ENCODE measurements at places on chromosomes 7 and 10.

DNA sequence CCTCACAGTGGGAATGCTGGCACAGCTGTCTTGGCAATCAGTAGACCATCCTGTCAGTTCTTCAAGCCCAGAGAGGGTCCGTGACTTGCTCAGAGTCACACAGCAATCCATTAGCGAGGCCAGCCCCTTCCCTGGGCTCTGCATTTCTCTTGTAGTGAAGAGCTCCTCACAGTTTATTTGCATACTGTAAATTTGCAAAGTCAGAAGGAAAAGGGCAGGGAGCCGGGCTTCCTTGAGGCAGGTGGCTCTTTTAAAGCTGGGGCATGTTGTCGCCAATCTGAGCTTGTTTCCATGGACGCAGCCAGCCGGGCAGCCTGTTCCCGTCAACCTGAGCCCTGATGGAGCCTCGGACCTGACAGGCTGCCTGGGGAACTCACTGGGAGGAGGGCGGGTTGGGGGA, 123.4 kb downstream of the CUX1 start:
- no peak for DNase-seq

- no peak for DNase-seq
Observed at GRCh38 chr10:128377988-128378387, 251.8 kb upstream of the MKI67 start.

- DNase-seq, result no peak
Observed at GRCh38 chr7:80885757-80886156, 33.1 kb downstream of the SEMA3C start.

- DNase-seq, result no peak
Observed at GRCh38 chr7:28573059-28573553, 160.8 kb downstream of the CREB5 start.

- no peak for DNase-seq
Observed at GRCh38 chr7:29304756-29305155, 110.2 kb downstream of the CHN2 start.

DNA sequence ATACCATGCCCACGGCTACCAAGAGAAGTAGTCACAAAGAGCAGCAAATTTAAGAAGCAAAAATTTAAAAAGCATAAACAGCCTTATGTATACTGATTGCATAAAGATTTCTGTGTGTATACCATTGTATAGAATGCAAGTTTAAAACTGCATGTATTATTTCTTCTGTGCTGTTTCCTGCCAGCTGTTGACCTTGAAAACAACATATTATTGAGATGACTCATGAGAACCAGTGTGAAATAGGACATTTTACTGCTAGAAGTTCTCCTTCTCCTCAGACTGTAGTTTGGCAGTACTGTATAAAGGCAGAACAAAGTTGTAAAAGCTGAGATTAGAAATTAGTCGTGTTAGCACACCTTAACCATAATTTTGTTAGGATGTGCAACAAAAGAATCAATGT, 42.3 kb upstream of the SGCE start:
- no peak for DNase-seq

- no peak for DNase-seq
Observed at GRCh38 chr10:71985542-71986250, 21.5 kb downstream of the CHST3 start.

DNA sequence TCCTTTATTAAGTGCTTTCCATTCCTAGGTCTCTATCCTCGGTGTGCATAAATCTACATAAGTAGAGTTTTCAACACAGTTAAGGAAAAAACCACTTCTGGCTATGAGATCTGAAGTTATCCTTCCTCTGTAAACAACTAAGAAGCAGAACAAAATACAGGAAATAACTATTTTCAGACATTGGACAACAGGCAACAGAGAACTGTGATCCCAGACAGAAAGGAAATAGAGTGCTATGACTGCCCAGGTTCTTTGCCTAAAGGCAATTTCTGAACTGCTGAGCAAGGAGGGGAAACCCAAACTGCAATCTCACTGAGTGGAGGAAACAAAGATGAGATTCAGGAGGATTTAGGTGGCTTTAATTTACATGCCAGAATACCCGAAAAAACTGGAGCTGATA, 285.4 kb downstream of the SNX13 start:
- DNase-seq, result no peak

DNA sequence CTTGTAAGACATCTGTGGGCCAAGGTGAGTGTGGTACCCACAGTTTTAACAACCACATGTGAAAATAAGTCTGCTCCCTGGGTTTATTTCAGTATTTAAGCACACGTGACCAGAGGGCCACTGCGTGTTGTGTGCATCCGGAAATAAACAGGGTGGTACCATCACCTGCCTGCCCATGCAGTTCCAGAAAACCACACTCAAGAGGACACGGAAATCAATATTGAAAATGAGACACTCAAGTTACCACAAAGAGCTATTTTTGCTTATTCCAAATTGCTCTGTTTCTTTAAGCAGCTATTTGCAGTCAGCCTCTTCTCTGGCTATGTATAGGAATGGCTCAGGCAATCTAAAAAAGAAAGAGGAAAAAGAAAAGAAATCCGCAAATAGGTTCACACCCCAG, 71.8 kb upstream of the LOXL4 start:
- DNase-seq, result no peak

GRCh38 chr7:138607216-138608126, 93.7 kb downstream of the SVOPL start:
- DNase-seq, result no peak

DNA sequence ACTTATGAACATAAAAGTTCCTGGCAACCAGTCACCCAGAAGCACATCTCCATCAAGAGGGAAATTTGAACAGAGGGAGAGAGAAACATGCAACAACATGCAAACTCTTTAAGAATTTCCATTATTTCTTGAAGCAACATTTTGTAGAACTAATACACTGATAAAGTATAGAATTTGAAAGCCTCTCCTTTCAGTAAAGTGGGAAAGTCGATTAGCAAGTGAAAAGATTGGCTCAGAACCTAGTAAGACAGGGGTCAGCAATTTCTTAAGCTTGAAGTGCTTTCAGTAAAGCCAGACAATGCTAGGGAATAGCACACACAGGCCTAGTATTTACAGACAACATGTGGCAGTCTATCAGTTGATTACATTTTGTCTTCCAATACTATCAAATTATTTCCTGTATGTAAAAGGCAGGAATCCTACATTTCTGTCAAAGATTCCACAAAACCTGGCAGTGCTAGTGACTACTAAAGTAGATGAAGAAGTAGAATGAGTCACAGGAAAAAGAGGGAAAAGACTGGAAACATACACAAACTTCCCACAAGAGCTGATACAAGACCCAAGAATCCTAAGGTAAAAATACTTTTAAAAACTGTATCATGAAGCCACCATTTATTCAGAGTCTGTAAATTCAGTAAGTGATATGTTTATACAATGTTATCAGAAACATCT, 25.2 kb downstream of the DNAJC1 start:
- no peak for DNase-seq

DNA sequence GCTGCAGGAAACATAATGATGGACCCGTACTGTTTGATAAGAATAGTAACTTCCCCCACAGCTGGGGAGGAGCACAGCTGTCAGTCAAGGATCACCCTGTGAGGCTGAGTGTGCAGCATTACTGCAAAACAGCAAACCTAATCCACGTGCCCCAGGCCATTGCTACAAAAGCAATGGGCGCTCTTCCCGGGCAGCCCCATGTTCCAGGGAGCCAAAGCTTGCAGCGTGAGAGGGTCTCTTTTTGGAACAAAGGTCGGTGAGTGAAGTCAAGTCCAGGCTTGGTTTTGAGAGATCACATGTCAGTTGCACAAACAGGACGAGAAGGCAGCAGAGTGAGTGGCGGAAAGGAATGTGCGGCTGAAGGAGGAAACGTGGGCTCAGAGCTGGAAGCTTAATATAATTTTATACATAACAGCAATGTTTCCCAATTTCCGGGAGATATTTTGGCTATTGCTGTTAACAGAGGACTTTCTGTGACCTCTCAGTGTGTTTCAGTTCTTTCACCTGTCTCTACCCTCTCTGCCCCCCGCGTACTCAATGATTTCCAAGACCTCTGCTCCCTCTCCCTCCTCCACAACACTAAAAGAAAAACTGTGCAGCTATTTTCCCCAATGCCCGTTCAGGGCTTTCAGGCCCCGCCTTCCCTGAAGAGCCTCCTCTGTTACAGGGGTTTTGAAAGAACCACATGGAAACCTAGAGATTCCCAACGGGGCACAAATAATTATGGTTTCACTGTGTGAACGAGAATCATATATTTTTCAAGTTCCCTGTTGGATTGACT, 128.9 kb downstream of the MTPAP start:
- no peak for DNase-seq

DNA sequence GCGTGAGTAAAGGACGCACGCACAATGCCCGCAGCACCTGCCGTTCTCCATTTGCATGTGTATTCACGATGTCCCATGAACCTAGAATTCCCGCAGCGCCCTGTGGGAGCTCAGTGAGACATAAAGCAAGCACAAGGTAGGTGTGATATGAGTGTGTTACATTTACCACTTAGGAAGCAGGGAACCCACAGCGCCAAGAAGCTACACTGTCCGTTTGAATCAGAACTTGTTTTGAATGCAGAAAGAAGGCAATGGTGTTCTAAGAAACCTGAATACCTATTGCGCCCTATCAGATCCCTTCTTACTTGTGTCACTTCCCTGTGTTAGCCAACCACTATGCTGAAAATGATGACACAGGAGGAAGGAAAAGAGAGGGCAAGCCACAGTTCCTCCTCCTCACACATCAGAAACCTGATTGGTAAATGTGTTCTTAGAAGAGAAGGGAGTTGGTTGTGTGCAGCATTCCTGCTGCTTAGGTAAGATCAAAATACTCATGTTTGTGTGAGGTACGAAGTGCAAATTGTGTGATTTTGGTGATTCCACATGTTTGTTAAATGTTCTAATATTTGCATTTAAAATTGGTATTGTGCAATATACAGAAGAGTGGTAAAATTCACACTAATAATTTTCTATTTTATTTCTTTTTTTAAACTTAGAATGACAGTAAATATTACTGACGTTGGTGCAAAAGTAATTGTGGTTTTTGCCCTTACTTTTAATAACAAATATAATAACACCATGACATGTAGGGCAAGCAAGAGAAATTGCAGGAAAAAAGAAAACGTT, 185.4 kb downstream of the SEC23IP start:
- DNase-seq, result no peak

- no peak for DNase-seq
Observed at GRCh38 chr7:69126896-69127479, 471.3 kb upstream of the AUTS2 start.

GRCh38 chr10:118853916-118854315, 99.1 kb upstream of the CACUL1 start:
- no peak for DNase-seq

GRCh38 chr7:116340943-116341907, 130.9 kb downstream of the TES start:
- no peak for DNase-seq

DNA sequence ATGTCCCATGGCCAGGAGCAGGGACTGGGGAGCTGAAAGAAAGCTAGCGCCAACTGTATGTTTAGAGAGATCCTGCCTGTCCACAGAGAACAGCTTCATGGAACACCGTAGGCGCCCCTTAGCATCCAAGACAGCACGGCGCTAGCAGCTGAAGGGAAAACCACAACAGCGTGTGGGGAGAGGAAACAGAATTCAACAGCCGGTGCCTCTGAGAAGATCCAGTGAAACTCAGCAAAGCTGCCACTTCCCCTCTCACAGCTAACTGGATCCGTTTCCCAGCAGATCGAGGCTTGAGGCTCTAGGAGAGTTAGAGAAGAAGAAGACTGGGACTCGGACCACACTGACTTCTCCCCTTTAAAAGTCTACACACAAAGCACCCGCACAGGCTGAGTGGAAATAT, 145.0 kb downstream of the MAD1L1 start:
- DNase-seq, result no peak

DNA sequence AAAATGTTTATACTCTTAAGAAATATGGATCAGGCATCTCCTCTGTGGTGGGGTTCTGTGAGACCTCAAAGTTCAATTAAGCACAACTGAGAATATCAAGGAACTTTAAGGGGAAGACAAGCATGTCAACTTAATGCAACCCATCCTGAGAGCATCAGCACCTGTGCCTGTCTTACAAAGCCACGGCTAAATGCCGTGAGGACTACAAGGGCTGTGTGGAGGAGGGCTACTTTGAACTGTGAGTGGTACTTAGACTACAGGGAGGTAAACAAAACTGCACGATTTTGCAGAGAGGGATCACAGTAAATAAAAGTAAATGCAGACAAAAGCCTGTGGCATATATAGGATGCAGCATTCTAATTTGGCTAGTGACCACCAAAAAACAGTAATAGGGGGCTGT, 139.1 kb downstream of the ATE1 start:
- no peak for DNase-seq

DNA sequence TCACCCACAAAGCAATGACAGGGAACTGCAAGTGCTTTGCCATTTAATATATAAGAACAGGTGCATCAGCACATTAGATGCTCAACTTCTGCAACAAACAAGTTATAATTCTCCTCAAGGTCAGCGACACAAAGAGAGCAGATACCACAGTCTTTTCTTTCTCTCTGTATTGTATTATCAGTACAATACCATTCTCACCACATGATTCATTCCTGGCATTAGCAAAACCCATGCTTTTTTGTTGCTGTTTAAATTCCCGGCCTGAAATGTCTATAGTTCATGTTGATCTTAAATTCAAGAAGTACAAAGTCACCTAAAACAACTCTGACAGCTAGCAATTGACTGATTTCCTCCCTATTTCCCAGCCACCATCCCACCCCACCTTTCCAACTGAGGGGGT, 111.8 kb upstream of the FEZF1 start:
- DNase-seq, result no peak

GRCh38 chr7:33836797-33837355, 68.5 kb upstream of the BMPER start:
- no peak for DNase-seq

DNA sequence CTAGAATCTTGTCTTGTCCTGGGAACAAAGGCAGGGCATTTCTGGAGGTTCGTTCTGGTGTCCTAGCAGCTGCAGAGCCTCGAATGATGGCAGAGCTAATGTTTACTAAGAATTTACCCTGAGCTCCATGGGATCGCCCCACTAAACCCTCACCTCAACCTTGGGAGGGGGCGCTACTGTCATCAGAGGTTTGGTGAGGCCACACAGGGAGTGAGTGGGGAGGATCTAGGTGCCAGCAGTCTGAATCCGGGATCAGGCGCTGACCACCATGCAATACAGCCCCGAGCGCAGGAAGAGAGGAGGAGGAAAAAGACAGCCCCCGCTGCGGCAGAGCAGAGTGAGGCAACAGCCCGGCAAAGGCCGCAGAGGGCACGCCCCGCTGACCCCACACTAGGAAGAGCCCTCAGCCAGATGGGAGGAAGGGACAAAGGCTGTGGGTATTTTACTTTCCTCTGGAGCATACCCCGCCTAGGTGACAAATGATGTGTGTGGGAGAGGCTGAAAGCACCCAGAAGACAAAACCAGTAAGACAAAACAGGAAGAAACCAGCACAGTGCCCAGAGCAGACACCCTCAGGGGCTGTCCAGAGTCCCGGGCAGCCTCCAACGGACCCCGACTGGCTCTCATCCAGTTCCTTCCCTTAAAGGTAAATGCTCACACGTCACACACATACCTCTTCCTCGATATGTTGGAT, 103.5 kb downstream of the FAM53B start:
- DNase-seq, result no peak

GRCh38 chr7:141290365-141290764, 216.5 kb downstream of the TMEM178B start:
- no peak for DNase-seq

GRCh38 chr7:72023926-72024325, 388.2 kb downstream of the CALN1 start:
- no peak for DNase-seq

GRCh38 chr7:38229386-38229785, 44.0 kb downstream of the TARP start:
- no peak for DNase-seq

GRCh38 chr10:6009961-6010360, 32.6 kb upstream of the IL15RA start:
- DNase-seq, result no peak

GRCh38 chr10:34791947-34792346, 23.1 kb downstream of the PARD3 start:
- DNase-seq, result no peak
